ENCODE measurements at places on chromosomes 7 and 10.

DNA sequence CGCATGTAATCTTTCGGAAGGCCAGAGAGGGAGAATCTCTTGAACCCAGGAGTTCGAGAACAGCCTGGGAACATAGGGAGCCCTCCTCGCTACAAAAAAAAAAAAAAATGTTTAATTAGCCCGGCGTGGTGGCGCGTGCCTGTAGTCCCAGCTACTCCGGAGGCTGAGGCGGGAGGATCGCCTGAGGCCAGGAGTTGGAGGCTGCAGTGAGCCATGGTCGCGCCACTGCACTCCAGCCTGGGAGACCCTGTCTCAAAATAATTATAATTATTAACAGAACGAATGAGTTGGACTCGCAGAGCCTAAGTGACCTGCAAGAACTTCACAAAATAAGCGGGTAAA is 794 bp downstream of the PCGF6 start:
- no peak for DNase-seq

DNA sequence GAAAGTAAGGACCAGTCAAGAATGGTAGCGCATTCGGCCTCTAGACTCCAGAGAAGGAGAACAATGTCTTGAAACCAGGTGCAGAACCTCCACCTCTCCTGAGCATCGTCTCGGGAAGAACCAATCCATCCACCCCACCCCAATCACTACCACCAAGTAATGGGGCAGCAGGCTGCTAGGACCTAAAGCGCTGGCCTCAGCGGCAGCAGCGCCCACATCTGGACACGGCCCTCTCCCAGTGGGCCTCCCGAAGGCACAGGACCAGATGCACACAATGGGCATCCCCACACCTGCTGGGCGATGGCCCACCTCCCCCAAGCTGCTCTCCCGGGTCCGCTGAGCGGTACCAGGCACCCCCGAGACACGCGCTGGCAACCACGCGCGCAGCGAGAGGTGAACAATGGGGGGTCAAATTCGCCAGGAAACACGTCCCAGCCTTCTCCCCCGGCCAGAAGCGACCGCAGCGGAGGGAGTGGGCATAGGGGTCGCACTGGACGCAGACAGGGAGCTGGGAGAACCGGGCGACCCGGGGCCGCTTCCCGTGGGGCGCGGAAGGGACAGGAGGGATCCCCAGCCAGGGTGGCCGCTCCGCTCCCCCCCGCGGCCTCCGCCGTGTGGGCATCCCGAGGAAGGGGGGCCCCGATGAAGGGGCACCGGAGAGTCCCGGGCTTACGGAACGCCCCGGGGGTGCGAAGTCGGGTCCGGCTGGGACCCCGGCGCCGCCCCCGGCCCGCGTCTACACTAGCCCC is 506 bp downstream of the CTTNBP2 start:
- no peak for DNase-seq

GRCh38 chr7:11592699-11593098 is 239.3 kb downstream of the THSD7A start:
- DNase-seq = no peak

DNA sequence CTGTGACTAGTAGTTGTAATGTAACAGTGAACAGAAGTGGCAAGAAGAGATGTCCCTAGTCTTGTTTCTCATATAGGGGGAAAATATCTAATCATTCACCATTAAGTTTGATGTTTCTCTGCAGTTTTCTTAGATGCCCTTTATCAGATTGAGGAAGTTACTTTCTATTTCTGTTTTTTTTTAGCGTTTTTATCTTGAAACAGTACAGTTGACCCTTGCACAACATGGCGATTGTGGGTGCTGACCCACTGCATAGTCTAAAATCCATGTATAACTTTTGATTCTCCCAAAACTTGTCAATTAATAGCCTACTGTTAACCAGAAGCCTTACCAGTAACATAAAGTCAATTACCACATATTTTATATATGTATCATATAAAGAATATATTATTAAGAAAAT is 192.0 kb downstream of the ADK start:
- DNase-seq = no peak

GRCh38 chr7:159370-160270 is 32.8 kb upstream of the FAM20C start:
- peak; percentile 49 for DNase-seq

DNA sequence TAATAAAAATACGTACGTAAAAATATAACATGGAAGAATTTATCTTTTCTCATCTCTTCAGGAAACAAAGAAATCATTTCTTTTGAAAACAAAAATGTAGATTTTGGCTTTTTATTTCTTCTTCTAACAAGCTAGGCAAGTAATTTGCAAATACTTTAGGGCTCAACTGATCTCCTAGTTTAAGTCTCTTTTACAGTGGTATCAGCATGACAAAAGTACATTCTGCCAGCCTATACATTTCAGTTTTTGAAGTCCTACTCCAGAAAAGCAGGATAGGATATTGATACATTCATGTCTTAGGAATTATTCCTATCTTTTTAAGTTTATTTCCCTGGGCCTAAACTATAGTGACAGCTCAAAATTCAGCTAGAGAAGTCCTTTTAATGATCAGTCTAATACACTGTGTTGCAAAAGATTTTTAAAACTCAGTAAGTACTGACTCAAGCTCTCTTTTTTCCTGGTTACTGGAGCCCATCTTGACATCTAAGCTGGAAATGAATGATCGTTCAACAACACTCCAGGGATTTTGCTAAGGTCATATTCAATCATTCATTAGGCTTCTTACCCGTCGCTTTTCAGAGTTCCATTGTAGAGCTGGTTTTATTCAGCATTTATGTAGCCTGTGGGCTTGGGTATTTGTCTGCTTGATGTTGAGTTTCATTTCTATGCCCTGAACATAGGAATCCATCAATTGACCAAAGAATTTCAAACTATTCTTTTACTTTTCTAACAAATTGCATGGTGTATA is 12.2 kb upstream of the FAM53B start:
- DNase-seq = no peak

DNA sequence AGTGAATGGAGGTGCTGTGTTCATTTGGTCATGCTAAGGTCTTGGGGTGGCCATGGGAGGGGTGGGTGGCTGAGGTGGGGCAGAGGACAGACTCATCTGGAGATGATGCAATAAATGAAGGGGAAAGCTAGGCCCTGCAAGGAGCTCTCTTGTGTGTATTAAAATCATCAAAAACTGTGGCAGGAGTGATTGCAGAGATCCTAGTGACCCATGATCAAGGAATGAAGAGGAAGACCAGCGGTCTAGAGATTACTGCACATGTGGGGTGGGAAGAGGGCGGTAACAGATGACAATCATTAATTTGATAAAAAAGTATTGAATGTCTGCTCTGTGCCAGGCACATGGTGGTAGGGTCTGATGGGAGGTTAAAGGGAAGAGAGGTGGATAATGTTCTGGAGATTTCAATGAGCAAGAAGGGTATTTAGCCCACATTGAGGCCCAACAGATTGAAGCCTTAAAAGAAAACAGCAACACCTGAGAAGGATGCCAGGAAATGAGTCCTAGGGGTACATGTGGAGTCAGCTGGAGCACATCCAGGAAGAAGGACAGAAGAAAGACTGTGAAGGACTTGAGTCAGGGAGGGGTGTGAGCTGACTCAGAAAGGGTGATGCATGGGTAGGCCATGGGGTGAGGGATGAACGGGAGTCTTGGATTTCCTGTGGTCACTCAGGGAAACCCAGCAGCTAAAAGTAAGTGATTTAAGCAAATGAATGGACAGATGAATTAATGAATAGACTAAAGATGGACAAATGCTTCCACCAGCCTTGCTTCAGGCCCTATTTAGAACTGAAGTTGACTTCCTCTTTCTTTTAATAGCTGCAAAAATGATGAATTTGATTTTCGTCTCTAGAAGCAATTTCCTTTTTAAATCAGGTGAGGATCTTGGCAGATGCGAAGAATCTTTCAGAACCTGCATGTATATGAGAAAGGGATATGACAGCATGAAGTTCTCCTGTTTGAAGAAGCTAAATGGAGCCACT is 83.1 kb upstream of the IGFBP3 start:
- DNase-seq = no peak

DNA sequence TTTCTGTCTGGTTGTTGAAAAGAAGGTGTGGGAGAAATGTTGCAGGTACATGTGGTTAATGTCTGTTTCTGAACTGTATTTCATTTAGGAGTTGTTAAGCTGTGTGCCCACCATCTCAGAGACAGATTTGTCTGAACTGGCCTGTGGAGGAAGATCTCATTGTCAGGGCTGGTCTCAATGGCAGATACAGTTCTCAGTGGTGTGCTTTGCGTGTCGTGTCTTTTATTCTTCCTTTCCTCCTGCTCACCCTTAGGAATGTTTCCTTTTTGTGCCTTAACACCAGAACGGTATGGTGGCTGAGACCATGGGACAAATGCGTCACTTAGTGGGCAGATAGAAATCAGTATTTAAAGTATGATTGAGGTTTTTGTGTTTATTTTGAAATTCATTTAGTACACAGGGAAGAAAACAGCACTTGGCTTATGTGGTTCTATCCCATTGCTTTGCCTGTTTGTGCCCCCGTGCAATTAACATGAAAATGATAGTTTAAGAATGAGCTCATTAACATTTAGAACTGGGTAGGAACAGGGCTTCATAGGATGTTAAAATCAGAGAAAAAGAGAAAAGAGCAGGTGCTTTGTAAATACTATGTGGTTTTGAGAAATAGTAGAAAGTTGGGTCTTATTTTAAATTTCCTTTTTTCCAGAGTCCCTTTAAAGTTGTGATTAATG is 112.6 kb downstream of the AUTS2 start:
- no peak for DNase-seq

GRCh38 chr10:69573056-69573806 is at the start of gene NEUROG3:
NEUROG3 (minus strand) TSS chr10:69573422; CDS start chr10:69573043, 379 bp downstream.
- peak; percentile 56 for DNase-seq

- peak; percentile 44 for DNase-seq
Measured at GRCh38 chr7:39946693-39947092, 3.4 kb upstream of the CDK13 start.

- DNase-seq = no peak
Measured at GRCh38 chr10:103682631-103683030, 172.7 kb downstream of the SH3PXD2A start.

DNA sequence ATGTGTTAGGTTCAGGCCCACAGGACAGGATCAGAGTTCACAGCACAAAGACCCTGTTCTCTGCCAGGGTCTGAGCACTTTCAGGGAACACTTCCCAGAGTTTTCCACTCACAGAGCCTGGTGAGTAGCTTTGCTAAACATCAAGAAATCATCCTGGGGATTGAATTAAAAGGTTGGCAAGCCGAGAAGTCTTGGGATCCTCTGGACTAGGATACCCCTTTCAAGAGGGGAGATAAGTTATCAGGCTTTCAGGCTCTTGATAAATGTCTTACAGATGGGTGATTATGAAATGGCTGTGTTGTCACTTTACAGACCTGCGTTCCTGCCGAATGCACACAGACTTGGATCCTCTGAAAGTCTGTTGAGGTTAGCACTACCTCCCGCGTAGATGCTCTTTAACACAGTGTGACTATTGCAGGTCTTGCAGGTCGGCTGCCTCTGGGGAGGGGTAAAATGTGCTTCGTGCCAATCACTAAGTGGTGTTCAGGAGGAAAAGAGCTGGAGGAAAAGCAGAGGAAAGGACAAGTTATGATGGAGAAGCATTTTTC is 473.5 kb upstream of the AKR1E2 start:
- DNase-seq = no peak
